Spleen (tissue), 13 donors: ENCODE measurements at places on chromosomes 12 and 14.

- peak; percentile 83 for DNase-seq
- H3K27ac ChIP-seq, result peak overlapping the region; percentile 89
- no peaks in the 10 kb centered on the region for H3K27me3 ChIP-seq
- H3K4me3 ChIP-seq, result peak overlapping the region; percentile 37
- H3K4me1 ChIP-seq, result peaks cover 11% of the 10 kb centered on the region
- H3K36me3 ChIP-seq, result no peaks in the 10 kb centered on the region
These were observed 4.1 kb downstream of the CLEC2D start for GRCh38 chr12:9673404-9674225.

DNA sequence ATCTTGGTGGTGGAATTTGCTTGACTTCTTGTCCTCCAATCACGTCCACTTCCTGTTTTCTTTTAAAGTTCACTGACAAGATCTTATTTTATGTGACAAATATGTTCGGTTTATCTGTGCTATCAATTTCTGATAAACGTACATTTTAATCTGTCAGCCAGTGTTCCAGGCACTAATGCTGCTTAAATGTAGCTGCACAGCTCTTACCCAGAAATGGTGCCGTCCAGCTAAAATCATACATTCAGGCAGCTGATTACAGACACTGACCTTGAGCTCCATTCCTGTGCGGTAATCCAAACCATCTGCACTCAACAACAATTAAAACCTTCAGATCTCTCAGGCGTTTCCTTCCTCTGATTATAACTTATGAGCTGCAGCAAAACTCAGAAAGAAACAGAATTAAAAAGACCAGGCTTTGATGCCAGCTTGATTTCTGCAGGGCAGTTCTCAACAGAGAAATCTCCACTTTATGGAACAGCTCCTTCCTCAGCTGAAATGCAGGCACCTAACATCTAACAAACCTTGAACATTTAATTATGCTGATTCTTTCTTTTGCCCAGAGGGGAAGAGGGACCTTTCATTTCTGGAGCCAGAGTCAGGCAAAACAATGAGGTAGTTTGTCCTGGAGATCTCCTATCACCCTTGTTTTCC, 26.4 kb upstream of the RASSF3 start:
- peak overlapping the region; percentile 61 for H3K27ac ChIP-seq
- H3K4me3 ChIP-seq, result peak overlapping the region; percentile 12
- H3K36me3 ChIP-seq, result no peaks in the 10 kb centered on the region
- DNase-seq, result no peak

DNA sequence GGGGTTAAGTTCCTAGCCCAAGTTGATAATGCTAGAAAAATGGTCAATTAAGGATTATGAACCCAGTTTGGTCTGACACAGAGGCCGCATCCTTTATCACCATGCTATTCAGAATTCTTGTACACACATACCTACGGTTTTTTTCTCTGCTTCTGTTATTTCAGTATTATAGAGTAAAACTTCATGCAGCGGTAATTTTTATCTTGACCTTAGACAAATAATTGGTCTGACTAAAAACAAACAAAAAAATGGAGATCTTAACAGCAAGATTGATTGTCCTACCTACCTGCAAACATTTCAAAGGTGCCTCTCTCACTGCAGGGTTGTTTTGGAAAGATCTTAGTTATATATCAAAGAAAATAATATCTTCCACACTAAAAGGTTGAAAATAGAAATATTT, 201.9 kb upstream of the PRICKLE1 start:
- H3K27ac ChIP-seq, result no peak overlapping the region
- no peaks in the 10 kb centered on the region for H3K27me3 ChIP-seq
- H3K36me3 ChIP-seq, result no peaks in the 10 kb centered on the region
- peaks cover 9% of the 10 kb centered on the region for H3K4me1 ChIP-seq

DNA sequence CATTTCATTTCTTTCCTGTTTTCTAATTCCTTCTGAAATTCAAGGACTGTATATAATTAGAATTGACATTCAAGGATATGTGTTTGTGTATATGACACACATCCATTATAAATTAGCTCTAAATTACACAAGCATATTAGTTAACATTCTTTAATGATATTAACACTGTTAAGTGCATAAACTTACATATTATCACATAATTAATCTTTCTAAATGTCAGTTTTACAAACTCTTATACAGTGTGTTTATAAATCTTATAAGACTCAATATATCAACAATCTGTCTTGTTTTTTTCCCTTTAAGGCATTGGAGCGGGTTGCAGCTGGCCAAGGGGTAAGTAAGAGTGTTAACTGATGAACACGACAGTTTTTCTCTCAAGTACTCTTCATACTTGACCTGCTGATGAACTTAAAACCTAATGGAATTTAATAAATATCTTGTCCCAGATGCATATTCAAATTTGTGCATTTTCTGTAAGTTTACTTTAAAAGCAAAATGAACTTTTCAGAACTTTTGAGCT, 76.1 kb downstream of the METTL25 start:
- no peak overlapping the region for H3K4me3 ChIP-seq
- H3K4me1 ChIP-seq, result no peaks in the 10 kb centered on the region
- H3K27me3 ChIP-seq, result no peaks in the 10 kb centered on the region
- H3K36me3 ChIP-seq, result peaks cover 29% of the 10 kb centered on the region
- DNase-seq, result no peak
- no peak overlapping the region for H3K27ac ChIP-seq
